ENCODE measurements at places on chromosomes 7 and 10.

- no peak for DNase-seq
Observed at GRCh38 chr10:15112657-15113056, 15.5 kb downstream of the RPP38 start.

- DNase-seq = no peak
Observed at GRCh38 chr10:1297566-1298301, 241.5 kb downstream of the WDR37 start.

GRCh38 chr7:131057794-131058070 is 269.9 kb upstream of the MKLN1 start:
- DNase-seq = no peak

- DNase-seq = no peak
Observed at GRCh38 chr10:15744217-15744865, 24.6 kb upstream of the ITGA8 start.

- DNase-seq = no peak
Observed at GRCh38 chr10:6535156-6535764, 44.8 kb downstream of the PRKCQ start.

GRCh38 chr10:127972751-127973357 is 66.0 kb downstream of the PTPRE start:
- DNase-seq = no peak

DNA sequence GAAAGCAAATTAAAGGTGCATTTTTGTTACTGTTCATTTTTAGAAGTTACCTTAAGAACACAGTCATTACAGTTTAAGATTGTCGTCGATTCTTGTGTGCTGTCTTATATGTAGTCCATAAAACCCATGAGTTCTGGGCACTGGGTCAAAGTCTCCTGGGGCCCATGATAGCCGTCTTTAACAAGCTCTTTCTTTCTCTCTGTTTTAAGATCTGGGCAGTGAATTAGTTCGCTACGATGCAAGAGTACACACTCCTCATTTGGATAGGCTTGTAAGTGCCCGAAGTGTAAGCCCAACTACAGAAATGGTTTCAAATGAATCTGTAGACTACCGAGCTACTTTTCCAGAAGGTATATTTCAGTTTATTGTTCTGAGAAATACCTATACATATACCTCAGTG is 90.7 kb upstream of the CAPZA2 start:
- DNase-seq = no peak

DNA sequence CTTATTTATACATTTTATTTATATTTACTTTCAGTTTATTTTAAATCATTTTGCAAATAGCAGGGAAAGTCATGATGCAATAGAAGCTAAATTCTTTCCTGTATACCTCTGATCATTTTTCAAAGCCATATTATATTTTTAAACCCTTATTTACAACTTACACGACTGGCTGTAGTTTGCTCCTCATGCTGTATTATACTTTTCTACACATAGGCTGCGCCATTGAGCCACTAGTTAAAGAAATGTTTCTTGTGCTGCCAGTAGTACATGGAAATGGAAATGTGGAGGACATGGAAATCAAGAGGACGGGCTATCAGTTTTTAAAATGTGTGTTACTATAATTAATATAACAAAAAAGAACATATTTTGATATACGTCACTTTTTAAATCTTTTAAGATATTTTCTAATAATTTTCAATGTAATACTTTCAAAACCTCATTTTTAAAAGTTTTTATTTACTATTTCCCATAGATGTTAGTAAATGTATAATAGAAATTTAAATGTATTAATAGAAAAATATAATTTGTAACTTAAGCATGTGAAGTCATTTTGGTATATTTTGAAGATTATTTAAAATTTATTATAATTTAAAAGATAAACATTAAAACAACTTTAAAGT is 118.5 kb downstream of the VTI1A start:
- DNase-seq = no peak

DNA sequence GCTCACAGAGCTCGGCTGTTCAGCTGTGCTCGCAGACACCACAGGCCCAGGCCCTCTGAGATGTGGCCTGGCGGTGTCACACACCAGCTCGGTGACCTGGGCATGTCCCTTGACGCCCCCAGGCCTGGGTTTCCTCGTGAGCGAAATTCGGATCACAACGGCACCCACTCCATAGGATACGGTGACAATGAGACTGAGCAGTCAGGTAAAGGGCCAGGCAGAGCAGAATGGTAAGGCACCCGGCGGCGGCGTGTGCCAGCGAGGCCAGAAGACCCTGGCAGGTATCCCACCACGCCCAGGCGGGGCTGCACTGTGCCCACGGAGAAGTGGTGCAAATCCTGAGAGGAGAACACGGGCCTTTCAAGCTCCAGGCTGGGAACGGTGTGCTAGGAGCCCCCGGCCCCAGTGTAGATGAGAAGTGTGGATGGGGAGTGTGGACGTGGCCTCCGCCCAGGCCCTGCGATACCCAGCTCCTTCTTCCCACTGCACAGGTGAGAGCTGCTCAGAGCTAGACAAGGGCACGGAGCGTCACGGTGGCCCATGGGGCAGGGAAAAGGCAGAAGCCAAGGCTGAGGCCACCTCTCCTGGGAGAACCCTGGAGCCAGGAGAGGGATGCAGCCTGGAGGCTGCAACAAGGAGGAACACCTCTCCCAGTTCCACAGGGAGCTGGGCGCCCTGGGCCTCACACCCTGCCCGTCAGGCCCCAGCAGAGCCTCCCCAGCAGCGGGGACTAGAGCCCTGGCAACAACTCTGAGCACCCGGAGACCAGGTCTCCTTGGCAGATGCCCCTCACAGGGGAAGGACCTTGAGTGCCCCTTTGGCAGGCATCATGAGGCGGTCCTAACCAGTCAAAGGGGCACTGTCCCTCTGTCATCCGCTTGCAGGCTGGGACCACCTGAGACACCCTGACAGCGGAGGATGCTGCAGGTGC is 219.1 kb downstream of the MAD1L1 start:
- no peak for DNase-seq

GRCh38 chr10:13649844-13650520 is 63.2 kb downstream of the PRPF18 start:
- DNase-seq = no peak

GRCh38 chr7:55207436-55208125 is 157.6 kb upstream of the LANCL2 start:
- DNase-seq = no peak

- no peak for DNase-seq
Observed at GRCh38 chr10:46538717-46539426, 17.6 kb downstream of the GPRIN2 start.

DNA sequence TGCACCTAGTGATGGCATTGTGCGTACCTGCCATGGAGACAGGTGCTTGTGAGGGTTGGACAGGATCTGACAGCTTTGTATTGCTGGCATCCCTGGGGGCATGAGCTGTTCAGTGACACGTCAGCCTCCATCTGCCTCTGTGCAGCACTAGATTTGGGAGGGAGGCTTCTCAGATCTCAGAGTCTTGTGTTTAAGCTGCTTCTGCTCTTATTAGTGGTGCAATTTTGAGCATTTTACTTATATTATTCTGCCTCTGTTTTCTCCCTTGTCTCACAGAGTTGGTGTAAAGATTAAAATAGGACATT is 5.1 kb downstream of the ARHGAP22 start:
- no peak for DNase-seq

DNA sequence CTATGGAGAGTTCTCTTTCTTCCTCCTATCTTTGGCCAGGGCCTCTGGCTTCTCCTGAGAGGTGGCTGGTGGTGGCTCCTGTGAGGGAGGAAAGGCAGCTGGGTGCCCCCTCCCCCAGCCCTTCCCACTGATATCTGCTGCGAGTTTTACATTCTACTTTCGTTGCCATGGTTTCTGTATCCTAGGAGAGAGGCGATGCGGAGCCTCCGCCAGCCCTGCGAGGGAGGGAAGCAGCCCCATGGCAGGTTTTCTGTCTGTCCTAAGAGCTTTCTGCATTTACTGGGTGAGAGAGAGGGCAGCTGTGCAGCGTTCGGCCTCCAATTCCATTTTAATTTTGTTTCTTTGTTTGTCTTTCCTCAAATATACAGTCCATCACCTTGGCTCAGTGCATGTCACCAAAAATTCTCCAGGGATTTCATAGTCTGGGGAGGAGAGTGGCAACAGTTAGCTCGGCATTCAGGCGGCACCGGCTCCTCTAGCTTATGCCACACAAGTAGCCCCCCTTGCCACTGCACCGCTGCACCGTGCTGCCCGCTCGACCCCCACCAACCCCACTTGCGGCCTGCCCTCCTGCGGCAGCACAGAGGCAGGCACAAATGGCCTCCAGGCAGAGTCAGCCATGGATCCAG is 20.4 kb downstream of the DNAJB12 start:
- DNase-seq = no peak

DNA sequence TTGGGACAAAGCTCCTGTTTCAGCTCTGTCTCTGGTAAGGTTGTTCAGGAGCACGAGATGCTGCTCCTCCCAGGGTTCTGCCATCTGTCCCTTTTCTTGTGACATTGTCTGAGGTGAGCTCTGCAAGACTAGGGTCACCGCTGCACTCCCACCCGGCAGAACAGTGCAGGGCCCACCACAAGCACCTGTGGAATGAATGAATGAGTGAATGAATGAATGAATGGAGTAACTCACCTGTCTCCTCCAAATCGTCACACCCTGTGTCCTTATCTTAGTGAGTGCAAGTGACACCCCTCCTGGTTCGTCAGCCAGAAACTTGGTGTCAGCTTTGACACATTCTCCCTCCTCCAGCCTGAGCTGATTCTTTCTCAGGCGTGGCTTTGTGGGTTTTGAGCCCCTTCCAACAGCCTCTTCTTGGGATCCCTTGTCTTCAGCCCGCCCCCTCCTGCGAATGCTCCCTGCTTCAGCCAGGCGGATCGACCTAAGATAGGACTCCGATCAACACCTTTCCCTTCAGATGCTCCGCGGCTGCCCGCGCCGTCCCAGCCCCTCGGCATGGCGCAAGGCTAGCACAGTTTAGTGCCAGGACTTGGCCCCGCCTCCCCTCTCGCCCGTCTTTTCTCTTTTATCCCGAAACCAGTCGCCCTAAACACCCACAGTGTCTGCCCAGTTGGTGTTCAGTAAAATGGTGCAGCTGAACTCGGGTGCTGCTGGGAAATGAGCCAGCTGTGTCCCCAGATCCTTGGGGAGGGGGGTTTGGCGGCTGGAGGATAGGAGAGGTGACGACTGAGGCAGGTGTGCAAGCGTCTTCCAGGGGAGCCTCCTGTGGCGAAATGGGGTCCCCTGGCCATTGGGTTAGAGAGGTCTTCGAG is 89.3 kb downstream of the BEND7 start:
- no peak for DNase-seq

GRCh38 chr7:492714-493065 is 27.0 kb downstream of the PDGFA start:
- no peak for DNase-seq

GRCh38 chr10:72219235-72219814 is 3.2 kb upstream of the ASCC1 start:
- DNase-seq = no peak

GRCh38 chr10:6593241-6593671 is 13.2 kb upstream of the PRKCQ start:
- DNase-seq = no peak

GRCh38 chr7:55203300-55203699 is 161.8 kb upstream of the LANCL2 start:
- DNase-seq = no peak

GRCh38 chr7:24724451-24725190 is 32.6 kb downstream of the GSDME start:
- no peak for DNase-seq
